ENCODE measurements at places on chromosomes 16 and 17.

DNA sequence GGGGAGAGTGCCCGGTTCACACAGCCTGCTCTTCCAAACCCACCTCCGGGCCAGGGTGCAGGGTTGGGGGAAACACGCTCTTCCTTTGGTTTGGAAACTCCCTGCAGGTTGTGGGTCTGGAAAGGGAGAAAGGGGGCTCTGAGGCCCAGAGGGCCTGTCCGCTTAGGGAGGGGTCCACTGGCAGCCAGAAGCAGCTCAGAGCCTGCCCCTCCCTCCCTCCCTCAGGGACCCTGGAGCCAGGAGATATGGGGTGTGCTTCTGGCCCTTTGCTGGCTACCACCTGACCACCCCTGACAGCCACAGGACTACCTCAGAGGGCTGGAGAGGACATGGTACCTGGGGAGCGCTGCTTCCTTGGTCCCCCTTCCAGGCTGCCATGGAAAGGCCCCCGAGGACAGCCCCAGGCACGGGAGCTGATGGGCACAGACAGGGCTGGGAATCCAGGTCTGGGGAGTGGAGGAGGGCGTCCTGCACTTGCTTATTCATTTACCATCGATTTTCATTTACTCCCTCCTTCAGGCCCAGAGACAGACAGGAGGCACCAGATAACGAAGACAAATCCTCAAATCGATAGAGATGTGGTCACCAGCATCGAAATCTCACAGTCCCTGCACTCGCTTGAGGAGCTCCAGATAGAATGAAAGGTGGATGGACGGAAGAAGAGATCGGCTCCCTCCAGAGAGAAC, 48.4 kb upstream of the DOC2B start:
- no peak for DNase-seq

GRCh38 chr17:73758245-73758644, 114.0 kb upstream of the SDK2 start:
- DNase-seq: no peak

- peak; percentile 72 for DNase-seq
These were observed 28.9 kb downstream of the LITAF start for GRCh38 chr16:11557801-11558200.

- no peak for DNase-seq
These were observed 10.4 kb downstream of the MYLK3 start for GRCh38 chr16:46737621-46738214.

DNA sequence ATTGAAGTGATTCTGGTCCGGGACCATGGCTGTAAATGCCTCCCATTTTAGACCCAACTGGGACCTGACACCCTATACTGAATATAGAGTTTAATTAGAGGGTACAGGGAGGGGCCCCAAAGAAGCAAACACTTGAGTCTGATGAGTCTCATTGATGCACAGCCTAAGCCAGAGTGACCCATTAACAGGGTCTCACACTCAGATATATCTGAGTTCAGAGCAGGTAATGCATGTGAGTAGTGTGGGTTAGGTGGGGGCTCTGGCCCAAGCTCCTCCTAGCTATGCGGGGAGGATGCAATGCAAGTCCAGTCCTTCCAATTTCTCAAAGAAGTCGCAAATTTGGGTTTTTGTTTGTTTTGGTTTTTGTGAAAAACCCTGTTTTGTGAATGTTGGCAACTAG, 17.1 kb upstream of the MARCHF10 start:
- no peak for DNase-seq

GRCh38 chr16:892536-893255, 78.1 kb downstream of the LMF1 start:
- DNase-seq: no peak

DNA sequence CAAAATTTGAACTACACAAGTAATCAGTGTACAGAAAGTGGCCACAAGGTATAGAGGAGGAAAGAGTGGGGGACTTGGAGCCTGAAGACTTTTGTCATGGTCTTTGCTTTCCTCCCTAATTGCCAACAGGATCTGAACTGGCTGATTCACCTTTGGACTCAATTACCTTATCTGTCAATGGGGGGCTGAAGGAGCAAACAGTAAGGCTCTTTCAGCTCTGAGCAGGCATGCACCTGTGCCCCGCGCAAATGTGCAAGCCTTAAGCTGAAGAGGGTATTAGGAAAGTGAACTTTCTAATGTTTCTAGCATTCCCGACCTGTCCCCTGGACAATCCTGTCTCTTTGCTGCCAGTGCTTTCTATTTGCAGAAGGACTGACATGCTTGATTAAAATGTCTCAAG, 302.7 kb downstream of the CA10 start:
- no peak for DNase-seq

DNA sequence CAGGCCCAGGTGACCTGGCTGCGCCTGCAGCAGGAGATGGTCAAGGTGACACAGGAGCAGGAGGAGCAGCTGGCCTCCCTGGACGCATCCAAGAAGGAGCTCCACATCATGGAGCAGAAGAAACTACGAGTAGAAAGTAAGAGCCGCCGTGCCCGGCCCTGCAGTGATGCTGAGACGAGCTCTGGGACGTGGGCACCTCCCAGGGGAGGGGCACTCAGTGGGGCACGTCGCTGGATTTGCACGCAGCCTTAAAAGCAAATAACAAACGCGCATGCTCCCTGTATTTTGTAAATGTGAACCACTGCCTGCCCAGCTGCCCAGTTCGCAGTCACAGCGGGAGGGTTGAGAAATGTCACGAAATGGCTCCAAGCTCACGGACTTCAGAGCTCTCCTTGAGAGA, 15.3 kb upstream of the GAA start:
- DNase-seq: no peak

DNA sequence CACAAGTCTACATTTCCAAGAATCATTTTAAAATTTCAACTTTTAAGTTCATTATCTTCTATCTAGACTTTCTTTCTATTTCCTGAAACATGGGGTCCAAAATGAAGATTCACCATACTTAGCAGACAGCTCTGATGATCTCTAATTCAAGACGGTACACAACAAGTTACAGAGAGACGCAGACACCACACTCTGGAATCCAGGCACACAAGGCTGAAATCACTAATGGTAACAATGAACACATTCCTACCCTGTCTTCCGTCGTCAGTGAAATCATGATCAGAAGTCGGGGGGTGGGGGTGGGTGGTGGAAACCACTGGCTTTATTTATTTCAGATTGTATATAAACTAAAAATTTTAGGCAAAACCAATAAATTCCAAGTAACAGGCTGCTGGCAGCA, 78.5 kb downstream of the ITFG1 start:
- DNase-seq: no peak

DNA sequence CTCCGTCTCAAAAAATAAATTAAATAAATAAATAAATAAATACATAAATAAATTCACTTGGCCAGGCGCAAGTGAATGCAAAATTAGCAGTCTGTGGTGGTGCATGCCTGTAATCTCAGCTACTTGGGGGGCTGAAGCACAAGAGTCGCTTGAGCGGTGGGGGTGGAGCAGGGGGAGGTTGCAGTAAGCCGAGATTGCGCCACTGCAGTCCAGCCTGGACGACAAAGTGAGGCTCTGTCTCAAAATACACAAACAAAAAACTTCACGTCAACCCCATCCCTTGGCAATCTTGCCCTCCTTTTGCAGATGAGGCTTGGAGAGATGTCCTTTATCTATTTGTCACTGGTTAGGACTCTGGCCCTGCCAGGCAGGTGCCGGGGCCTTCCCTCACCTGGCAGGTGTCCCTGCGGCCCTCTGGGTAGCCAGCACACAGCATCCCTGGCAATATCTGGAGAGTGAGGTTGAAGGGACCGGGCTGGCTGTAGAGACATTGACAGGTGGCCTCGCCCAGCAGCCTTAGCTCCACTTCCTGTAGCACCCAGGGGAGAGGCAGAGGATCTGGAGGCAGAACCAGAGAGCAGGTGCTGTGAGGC, 4.4 kb downstream of the PRSS36 start:
- DNase-seq: no peak

- DNase-seq: no peak
These were observed 1.6 kb upstream of the GLP2R start for GRCh38 chr17:9824094-9824493.

- DNase-seq: no peak
These were observed 923 bp downstream of the GDPD3 start for GRCh38 chr16:30112197-30113030.

DNA sequence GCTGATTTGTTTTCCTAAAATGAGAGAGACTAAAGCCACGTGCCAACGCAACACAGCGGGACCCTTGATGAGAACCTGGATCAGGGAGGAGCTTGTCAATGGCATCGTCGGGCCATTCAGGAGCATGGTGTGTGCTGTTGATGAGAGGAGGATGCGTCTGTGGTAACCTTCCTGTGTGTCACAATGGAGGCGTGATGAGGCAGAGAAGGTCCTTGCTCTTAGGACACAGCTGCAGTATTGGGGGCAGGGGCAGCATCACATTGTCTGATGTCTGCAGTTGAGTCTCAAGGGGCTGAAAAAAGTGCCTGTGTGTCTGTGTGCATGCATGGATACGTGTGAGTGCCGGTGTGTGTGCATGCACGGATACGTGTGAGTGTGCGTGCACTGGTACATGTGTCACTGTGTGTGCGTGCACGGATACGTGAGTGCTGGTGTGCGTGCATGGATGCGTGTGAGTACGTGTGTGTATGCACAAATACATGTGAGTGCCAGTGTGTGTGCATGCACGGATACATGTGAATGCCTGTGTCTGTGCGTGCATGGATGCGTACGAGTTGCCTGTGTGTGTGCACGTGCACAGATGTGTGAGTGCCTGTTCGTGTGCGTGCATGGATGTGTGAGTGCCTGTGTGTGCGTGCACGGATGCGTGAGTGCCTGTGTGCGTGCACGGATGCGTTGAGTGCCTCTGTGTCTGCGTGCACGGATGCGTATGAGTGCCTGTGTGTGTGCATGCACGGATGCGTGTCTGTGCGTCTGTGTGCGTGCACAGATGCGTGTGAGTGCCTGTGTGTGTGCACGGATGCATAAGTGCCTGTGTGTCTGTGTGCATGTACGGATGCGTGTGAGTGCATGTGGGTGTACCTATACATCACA, 39.3 kb downstream of the BAIAP2 start:
- no peak for DNase-seq

DNA sequence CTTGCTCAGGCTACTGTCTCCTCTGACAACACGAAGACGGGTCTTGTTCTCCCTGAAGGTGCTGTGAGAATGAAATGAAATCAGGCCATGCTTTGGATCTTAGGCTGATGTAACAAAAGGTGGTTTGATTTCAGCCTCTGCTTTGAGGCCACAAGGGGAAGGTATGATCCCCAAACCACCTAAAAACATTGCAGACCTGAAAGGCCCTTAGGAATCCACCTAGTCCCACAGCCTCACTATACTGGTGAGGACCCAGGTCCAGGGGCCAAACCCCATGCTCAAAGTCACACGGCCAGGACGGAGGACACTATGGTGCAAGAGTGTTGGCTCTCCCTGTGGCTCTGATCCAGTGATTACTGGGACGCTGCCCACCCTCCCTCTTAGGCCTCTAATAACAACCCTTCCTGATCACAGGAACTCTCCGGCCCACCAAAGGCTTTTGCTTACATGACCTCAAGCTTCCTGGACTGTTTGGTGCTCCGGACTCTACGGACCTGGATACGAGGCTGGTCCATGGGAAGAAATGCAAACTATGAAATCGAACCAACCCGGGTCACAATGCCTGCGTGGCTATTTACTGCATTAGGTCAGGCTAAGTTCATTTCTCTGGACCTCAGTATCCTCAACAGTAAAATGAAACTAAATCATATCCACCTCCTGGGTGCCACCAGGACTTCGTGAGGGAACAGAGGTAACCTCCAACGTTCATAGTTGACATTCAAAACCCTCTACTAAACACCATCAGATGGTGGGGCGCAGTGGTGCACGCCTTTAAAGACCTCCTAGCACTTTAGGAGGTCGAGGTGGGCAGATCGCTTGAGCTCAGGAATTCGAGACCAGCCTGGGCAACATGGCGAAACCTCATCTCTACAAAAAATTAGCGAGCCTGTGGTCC, 1.5 kb downstream of the TRIM25 start:
- DNase-seq: no peak

DNA sequence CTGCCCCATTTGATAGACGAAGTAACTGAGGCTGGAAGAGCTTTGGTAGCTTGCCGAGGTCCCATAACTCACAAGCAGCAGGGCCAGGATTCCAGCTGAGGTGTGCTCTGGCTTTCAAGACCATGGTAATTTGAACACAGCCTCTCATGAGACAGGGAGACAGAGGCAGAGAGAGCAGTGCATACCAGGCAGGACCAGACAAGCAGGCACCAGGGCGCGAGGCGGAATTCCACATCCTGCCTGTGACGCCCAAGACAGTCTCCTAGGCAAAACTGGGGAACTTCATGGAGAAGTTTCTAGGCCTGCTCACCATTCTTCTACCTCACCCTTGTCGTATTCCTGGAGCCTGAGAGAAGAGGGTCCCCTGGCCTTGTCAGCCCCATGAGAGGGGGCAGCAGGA, 19.2 kb downstream of the SDK2 start:
- no peak for DNase-seq

DNA sequence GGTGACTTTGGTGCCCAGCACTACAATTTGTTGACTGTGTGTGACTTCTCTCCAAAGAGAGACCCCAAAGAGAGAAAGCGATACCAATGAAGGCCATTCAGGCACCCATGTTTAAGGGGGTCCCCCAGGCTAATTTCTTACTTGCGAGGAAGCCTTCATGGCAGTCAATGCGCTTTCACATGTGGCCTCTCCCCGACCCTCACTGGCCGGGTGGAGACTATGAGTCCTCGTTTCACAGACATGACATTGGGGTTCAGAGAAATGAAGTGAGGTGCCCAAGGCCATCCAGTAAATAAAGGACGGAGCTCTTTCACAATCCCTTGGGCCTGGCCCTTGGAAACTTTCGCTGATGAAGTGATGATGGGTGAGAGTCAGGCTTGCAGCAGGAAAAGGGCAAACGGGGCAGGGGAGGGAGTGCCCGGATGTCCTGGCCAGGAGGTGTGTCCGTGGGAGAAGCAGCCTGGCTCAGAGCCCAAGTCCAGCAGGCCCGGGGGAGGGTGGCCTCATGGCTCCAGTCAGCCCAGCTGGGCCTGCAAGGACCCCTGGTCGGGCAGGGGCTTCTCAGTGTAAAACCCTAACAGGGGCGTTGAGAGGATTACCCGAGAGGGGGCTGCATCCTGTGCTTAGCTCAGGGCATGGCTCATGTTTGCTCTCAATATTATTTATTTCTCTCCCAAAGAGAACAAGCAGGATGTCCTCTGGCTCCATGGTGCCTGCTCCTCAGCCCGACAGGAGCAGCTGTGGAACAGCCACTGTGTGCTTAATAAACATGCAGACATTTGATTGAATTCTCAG, 14.7 kb downstream of the TBX2 start:
- no peak for DNase-seq

DNA sequence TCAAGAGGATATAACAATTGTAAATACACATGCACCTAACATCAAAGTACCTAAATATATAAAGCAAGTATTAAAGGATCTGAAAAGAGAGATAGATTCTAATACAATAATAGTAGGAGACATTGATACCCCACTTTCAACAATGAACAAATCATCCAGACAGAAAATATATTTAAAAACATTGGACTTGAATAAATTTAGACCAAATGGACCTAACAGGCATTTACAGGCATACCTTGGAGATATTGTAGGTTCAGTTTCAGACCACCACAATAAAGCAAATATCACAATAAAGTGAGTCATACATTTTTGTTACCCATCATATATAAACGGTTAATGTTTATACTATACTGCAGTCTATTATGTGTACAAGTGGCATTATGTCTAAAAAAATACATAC, 104.0 kb downstream of the BRIP1 start:
- no peak for DNase-seq

All from amygdala (tissue), 56 donors.